ENCODE measurements at places on chromosomes 12 and 14. TPM values are rescaled to one million over a fixed set of nuclear protein-coding genes. Genes with fewer than 3 reads are reported as not detected.

GRCh38 chr14:20578325-20578724 lies 9.5 kb downstream of the RNASE11 start:
- H3K4me3 ChIP-seq = no peak overlapping the region
- no peak for DNase-seq
- no peaks in the 10 kb centered on the region for H3K4me1 ChIP-seq
- H3K36me3 ChIP-seq = no peaks in the 10 kb centered on the region
- no peaks in the 10 kb centered on the region for H3K27me3 ChIP-seq
- no peak overlapping the region for H3K27ac ChIP-seq

- H3K4me1 ChIP-seq = peaks cover 23% of the 10 kb centered on the region
- H3K36me3 ChIP-seq = peaks cover 53% of the 10 kb centered on the region
- DNase-seq = no peak
Observed at GRCh38 chr12:54407183-54407905, 11.7 kb downstream of the ITGA5 start.

GRCh38 chr12:92827836-92828431 lies 101.2 kb downstream of the EEA1 start:
- no peak overlapping the region for H3K27ac ChIP-seq
- no peak for DNase-seq
- no peak overlapping the region for H3K4me3 ChIP-seq
- H3K4me1 ChIP-seq = no peaks in the 10 kb centered on the region
- H3K27me3 ChIP-seq = no peaks in the 10 kb centered on the region
- H3K36me3 ChIP-seq = peaks cover 8% of the 10 kb centered on the region

- H3K36me3 ChIP-seq = no peaks in the 10 kb centered on the region
- H3K4me1 ChIP-seq = no peaks in the 10 kb centered on the region
- H3K4me3 ChIP-seq = no peak overlapping the region
- peaks cover 2% of the 10 kb centered on the region for H3K27me3 ChIP-seq
- no peak overlapping the region for H3K27ac ChIP-seq
Observed at GRCh38 chr14:35986219-35986573, 160.1 kb downstream of the BRMS1L start.

DNA sequence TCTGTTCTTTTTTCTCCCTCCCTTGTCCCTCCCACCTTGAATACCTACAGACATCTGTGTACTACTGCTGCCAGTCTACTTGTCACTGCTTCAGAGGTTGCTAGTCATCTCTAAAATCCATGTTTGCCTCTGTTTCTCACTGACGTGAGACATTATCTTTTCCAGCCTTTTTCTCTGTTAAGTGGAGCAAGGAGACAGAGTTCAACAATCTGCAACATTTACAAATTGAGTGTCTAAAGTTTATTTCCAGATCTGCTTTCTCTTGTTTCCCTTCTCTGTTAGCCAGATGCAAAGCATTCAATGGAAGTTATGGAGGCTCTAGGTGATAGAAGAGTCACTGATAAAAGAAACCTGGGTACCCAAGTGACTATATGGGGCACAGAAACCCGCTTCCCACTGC lies 47.5 kb upstream of the CNTN1 start:
- no peak overlapping the region for H3K4me3 ChIP-seq
- H3K4me1 ChIP-seq = no peaks in the 10 kb centered on the region
- H3K36me3 ChIP-seq = no peaks in the 10 kb centered on the region
- DNase-seq = no peak
- H3K27me3 ChIP-seq = no peaks in the 10 kb centered on the region
- no peak overlapping the region for H3K27ac ChIP-seq

DNA sequence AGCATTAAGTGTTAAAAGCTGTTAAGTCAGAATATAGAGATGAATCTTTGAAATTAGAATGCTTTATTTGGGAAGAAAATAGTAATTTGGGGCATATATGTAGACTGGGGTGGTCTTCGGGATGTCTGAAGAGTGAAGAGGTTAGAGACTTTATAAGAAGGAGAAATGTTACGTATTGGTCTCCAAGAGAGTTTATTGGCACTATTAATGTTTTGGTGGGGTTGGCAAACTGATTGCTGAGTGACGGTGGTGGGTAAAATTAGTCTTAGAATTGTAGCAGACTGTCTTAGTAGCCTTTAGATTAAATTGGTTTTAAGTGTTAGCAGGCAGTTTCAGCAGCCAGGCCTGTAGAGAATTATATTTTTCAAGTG lies 4.9 kb upstream of the ATP23 start:
- peaks cover 10% of the 10 kb centered on the region for H3K36me3 ChIP-seq
- peak overlapping the region; percentile 81 for H3K4me3 ChIP-seq
- DNase-seq = no peak
- peaks cover 39% of the 10 kb centered on the region for H3K4me1 ChIP-seq

DNA sequence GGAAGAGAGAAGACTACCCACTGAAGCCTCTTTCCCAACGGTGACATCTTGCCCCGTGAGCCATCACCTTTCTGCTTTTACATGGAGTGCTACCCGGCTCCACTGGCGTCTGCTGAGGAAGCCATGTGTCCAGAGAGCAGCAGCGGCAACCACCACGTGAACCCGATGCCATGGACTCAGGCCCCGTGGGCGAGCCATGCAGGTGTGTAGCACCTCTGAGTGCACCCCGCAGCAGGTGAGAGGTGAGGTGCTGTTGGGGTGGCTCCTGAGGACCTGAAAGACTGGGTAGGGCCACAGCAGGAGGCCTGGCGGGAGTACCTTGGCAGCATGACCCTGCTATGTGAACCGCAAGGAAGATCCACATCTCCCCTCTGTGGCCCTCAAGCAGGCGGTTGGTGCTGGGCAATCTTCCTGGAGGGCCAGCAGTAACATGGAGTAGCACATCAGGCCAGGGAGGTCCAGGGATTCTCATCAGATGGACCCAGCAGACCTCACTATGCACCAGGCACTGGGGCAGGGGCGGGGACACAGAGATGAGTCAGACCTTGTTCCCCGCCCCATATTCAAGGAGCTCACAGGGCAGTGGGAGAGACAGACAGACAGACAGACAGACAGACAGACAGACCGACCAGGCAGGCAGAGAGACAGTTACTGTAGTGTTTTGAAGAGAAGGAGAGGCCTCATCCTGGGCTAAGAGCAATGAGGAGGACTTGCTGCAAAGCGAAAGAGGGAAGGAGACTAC lies 129.6 kb downstream of the PAPOLA start:
- no peak for DNase-seq
- peaks cover 4% of the 10 kb centered on the region for H3K27me3 ChIP-seq
- no peaks in the 10 kb centered on the region for H3K4me1 ChIP-seq
- no peaks in the 10 kb centered on the region for H3K36me3 ChIP-seq

DNA sequence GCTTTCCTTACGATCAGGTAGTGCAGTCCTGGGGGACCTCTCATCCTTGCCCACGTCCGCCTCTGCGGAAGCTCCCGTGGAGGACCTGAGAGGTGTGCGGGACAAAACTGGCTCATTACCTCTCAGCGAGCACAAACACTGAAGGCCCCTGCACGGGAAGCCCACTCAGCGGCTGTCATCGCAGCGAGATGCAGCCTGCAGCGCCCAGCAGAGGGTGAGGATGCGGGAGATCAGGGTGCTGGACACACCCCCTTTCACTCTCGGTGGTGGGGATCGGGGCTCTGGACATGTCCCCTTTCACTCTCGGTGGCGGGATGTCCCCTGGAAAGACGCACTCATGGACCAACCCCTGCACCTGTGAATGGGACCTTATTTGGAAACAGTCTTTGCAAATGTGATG lies 111.6 kb downstream of the PIWIL1 start:
- no peak for DNase-seq
- no peaks in the 10 kb centered on the region for H3K36me3 ChIP-seq
- no peak overlapping the region for H3K27ac ChIP-seq
- H3K4me1 ChIP-seq = no peaks in the 10 kb centered on the region

DNA sequence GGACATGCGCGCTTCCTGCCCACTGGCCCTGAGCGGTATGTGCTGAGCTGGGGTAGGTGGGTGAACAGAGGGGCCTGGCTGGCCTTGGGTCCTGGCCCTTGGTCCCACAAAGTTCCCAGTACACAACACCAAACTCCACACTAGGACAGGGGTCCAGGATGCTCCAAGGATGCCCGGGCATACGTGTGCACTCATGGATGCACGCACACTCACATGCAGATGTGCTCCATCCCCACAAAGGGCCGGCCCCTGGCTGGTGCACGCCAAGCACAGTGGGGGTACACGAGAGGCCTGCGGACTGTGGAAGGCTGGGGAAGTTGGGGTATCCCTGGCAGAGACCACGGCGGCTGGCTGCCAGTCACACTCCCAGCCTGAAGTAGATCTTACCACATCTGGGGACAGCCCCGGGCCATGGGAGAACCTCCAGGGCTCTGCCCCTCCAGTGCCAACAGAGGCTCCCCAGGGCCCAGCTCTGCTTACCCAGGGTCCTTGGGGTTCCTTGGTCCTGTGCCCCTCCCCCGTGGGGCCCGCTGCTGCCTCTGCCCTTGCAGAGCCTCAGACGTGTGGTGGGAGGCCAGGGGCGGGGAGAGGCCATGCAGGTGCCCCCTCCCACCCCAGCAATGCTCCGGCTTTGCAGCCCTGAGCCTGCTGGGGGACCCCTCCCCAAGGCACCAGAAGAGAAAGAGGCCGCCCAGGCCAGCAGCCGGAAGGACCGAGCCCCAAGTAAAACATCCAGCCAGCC lies 24.0 kb upstream of the NUDT14 start:
- no peaks in the 10 kb centered on the region for H3K36me3 ChIP-seq
- DNase-seq = no peak
- H3K27ac ChIP-seq = no peak overlapping the region
- no peak overlapping the region for H3K4me3 ChIP-seq
- H3K4me1 ChIP-seq = peaks cover 5% of the 10 kb centered on the region
- no peaks in the 10 kb centered on the region for H3K27me3 ChIP-seq

DNA sequence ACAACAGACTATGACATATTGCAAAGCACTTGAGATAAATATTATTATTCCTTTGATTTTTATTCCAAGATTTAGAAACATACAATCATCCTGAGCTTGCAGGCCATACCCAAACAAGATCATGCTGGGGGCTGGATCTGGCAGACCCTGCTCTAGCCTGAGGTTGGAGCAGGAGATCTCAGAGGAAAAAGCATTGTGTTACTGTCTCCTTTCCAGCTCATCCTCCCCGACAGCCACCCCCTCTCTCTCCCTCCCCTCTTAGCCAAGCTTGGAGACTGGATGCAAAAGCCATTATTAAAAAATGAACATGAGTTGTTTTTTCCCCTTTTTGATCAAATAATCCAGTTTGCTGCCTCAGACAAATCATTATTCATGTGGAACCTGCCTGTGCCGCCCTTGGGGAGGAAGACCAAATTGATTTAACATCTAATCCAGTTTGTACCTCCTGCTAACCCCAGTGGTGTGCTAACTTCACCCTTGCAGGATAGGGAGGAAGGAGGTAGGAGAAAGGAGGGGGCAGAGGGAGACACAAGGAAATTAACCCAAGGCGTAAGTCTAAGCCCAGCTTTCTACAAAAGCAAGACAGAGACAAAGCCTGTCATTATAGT lies 565.8 kb upstream of the TBX3 start:
- no peak for DNase-seq
- no peaks in the 10 kb centered on the region for H3K4me1 ChIP-seq
- H3K4me3 ChIP-seq = no peak overlapping the region
- no peaks in the 10 kb centered on the region for H3K36me3 ChIP-seq
- no peaks in the 10 kb centered on the region for H3K27me3 ChIP-seq

DNA sequence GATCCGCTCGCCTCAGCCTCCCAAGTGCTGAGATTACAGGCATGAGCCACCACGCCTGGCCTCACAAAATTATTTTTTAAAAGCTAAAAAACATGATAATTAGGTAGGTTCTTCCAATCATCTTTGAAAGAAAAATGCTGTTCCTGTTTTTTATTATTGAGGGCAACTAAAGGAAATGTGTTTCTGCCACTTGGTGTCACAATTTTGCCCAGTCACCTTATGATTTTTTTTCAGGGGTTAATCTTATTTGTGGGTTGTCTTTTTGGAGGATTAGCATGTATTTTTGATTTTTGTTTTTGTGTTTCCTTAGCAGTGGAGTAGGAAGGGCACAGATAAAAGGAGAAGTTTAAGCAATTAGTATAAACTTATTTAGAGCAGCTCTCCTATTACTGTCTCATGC lies 79.8 kb downstream of the PRORP start:
- peaks cover 7% of the 10 kb centered on the region for H3K36me3 ChIP-seq
- peak overlapping the region; percentile 10 for H3K4me3 ChIP-seq
- H3K27me3 ChIP-seq = no peaks in the 10 kb centered on the region
- DNase-seq = no peak
- H3K4me1 ChIP-seq = peaks cover 41% of the 10 kb centered on the region

GRCh38 chr14:50792634-50793068 lies 38.3 kb downstream of the NIN start:
- H3K27me3 ChIP-seq = no peaks in the 10 kb centered on the region
- H3K4me1 ChIP-seq = peaks cover 67% of the 10 kb centered on the region
- DNase-seq = no peak
- H3K27ac ChIP-seq = no peak overlapping the region

DNA sequence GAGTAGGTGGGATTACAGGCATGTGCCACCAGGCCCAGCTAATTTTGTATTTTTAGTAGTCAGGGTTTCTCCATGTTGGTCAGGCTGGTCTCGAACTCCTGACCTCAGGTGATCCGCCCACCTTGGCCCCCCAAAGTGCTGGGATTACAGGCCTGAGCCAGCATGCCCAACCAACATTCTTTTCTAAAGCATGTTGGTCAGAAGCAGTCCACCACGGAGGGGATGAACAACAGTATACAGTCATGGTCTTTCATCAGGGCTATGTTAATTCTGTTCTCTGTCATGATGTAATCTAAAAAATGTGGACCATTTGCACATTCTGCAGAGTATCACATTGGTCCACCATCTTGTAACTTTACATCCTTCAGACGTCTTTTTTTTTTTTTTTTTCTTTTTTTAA lies 3.6 kb downstream of the MRPL51 start:
- H3K27me3 ChIP-seq = peaks cover 4% of the 10 kb centered on the region
- no peak overlapping the region for H3K4me3 ChIP-seq
- peaks cover 8% of the 10 kb centered on the region for H3K36me3 ChIP-seq
- no peak overlapping the region for H3K27ac ChIP-seq
- peaks cover 13% of the 10 kb centered on the region for H3K4me1 ChIP-seq
- DNase-seq = no peak

GRCh38 chr14:69528143-69528542 lies 43.6 kb downstream of the PLEKHD1 start:
- no peaks in the 10 kb centered on the region for H3K4me1 ChIP-seq
- H3K27ac ChIP-seq = no peak overlapping the region
- no peak overlapping the region for H3K4me3 ChIP-seq
- H3K36me3 ChIP-seq = no peaks in the 10 kb centered on the region
- H3K27me3 ChIP-seq = peaks cover 6% of the 10 kb centered on the region

DNA sequence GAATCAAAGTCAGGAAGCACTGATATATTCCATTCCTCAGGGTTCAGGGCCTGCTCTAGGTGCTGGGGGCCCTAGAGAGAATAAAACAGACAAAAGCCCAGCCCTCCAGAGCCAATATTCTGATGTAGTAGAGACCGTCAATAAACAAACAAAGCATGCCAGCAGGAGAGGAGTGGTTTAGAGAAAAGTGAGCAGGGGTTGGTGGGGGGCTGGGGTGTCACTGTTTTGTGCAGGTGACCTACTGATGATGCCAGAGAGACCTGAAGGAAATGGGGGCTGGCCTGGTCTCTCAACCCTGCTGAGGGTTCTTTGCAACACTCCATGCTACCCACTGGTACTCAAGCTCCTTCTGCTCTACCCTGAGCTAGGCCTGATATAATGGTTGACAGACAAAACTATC lies 26.5 kb downstream of the IL26 start:
- no peaks in the 10 kb centered on the region for H3K27me3 ChIP-seq
- H3K4me1 ChIP-seq = peaks cover 79% of the 10 kb centered on the region
- H3K4me3 ChIP-seq = peak overlapping the region; percentile 78
- H3K27ac ChIP-seq = peak overlapping the region; percentile 98

GRCh38 chr12:6824901-6825381 lies 3.3 kb upstream of the P3H3 start:
- peaks cover 48% of the 10 kb centered on the region for H3K4me1 ChIP-seq
- no peak overlapping the region for H3K4me3 ChIP-seq
- peaks cover 5% of the 10 kb centered on the region for H3K36me3 ChIP-seq
- DNase-seq = no peak
- no peak overlapping the region for H3K27ac ChIP-seq

Gene SERPINA10
- not detected for total RNA-seq

Gene IL22
- total RNA-seq = 3.4 TPM

Gene FAM161B
- total RNA-seq = 0.76 TPM

Gene CCDC197
- not detected for total RNA-seq

Gene TPPP2
- total RNA-seq = not detected

Gene TROAP
- total RNA-seq = 46.0 TPM
